ENCODE measurements at places on chromosomes 1 and 21.

GRCh38 chr1:85314726-85315125 lies 38.3 kb upstream of the BCL10 start:
- no peak for DNase-seq

- no peak for DNase-seq
Observed at GRCh38 chr1:40847023-40847745, 15.0 kb downstream of the CITED4 start.

- DNase-seq: no peak
Observed at GRCh38 chr1:109822749-109823542, 59.2 kb upstream of the EPS8L3 start.

DNA sequence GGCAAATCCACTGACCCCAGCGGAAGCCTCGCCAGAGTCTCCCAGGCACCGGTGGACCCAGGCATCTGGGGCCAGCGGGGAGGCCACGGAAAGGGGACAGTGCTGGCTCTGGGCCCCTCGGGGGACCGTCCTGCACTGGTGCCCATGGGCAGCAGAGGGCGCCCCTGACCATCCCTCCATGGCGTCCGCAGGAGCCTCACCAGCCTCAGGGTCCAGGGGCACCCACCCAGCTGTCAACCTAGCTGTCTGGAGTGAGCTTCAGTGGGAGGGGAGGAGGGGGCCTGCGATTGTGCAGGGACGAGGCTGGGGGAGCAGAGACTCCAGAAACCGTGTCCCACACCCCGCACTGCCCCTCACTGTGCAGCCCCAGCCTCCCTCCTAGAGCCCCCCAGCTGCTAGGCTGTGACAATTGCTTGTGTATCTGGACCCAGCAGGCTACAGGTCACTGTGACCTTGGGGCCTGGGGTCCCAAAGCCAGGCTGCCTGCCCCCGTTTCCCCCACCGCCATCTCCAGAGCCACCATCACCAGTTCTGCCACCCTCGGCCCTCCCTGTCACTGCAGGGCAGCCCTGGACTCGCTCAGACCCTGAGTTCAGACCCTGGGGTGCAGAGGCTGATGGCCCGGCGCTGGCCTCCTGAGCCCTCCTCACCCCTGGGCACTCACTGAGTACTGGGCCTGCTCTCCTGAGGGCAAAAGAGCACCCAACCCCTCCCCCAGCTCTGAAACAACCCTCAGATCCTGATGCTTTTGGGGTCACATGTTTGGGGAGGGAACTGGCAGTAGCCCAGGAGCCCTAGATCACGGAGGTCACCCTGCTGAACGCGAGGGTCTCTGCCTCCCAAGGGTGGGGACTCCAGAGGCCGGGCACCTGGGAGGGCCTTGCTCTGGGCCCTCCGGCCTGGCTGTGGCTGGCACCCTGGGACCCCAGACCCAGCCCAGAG lies 10.6 kb upstream of the COL6A1 start:
- DNase-seq: no peak

DNA sequence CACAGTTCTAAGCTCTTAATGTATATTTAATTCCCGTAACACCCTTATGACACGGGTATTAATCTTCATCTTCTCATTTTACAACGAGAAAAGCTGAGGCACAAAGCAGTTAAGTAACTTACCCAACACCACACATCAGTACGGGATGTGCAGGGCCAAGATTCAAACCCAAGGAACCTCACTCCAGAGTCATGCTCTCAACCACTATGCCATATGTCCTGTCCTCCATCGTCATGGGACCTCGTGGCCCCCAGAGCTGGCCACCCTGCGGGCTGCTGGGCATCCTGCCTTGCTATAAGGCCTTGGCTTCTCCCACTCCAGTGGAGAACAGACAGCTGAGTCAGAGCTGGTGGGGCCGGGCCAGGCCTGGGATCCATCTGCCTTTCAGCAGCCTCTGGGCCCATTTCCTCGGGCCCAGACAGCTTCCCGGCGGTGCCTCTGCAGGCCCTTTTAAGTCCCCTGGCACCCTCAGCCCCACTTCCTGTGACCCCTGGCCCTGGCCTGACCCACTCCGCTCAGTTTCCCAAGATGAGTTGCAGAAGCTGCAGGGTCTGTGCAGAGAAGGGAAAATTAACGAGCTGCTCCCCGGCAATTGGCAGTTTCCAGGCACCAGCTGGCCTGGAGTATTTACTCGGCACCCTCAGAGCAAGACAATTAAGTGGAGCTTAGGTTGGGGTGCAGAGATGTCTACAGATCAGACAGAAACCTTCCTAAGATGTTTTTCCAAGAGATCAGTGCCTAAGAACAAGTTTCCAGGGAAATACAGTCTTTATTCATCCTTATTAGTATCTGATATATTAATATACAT lies 98.2 kb downstream of the EPHB2 start:
- DNase-seq: no peak

DNA sequence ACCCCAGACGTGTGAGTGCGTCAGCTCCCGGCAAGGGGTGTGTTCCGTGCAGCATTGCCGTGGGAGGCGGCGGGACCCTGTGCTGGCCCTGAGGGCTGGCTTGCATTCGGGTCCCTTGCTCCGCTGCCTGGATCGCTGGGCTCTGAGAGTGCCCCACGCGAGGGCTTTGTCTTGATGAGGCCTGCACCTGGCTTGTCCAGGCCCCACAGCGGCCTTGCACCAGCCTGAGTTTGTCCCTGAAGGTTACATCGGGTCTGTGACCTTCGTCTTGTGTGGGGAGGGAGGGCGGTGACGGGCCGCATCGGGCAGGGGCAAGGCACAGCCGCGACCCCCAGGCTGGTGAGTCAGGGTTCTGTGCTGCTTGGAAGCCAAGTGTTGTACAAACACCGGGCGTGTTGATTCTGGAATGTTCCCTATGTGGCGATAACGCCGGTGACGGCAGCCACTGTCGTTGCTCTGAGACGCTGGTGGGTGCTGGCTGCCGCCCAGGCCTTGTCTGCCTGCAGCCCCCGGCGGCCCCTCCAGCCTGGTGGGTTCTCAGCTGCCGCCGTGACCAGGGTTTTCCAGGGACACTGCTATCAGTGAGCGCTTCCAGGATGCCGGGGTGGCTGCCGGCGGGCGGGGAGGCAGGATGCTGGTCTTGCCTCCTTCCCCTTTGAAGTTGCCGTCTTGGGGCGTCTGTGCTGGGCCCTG lies 42.9 kb downstream of the SLX9 start:
- no peak for DNase-seq

DNA sequence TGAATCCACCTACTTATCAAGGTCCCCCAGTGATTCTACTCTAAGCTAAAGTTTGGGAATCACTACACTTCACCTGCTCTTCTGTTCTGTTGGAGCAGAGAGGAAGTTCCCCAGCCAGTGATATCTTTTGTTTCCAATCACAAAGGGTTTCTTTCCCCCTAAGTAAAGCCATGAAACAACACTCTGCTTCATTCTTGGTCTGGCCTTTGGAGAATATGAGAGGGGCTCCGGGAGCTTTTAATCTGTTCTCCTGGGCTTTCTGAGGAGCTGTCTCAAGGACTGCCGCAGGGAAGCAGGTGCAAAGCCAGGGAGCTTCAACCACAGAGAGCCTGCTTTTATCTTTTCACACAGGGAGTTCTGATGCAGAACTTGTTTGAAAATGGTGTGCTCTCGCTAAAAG lies 10.1 kb upstream of the SLAMF9 start:
- DNase-seq: no peak

- no peak for DNase-seq
Observed at GRCh38 chr1:224644553-224645154, 28.5 kb downstream of the CNIH3 start.

- no peak for DNase-seq
Observed at GRCh38 chr1:61356995-61357394, 274.6 kb downstream of the NFIA start.

DNA sequence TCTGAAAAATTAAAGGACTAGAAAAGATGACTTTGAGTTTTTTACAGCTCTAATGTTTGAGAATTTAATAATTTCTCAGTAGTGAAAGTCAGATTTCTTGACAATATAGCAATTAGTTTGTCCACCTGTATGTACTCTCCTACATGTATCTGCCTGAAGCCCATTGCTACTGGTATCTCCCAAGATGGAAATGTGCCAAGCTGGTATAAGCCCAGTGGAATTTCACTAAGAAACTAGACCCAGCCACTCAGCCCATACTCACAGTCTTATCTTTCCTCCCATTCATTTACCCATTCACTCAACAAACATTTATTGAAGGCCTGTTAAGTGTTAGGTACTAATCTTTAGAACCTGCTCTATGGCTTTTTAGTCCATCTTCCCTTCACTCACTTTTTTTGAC lies 21.6 kb upstream of the TRIM45 start:
- DNase-seq: no peak

- DNase-seq: no peak
Observed at GRCh38 chr1:236143104-236143948, 987 bp downstream of the GPR137B start.

DNA sequence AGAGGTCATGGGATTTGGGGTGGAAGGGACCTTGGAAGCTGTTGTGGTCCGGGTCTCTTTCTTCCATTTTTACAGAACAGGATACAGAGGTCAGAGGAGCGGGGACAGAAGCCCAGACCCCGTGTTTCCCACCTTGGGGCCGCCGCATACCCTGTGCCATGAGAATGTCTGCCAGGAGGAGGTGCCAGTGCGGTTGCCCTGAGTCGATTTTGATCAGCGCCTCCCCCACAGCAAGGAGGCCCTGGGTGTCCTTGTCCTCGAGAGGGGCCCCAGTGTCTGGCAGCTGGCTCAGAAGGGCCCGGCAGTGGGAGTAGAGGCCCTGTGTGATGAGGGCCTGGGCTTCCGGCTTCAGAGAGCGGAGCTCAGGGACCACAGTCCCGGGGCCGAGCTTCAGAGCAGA lies 12.3 kb upstream of the MMEL1 start:
- DNase-seq: no peak

GRCh38 chr1:71232166-71232763 lies 151.4 kb upstream of the ZRANB2 start:
- DNase-seq: no peak

- no peak for DNase-seq
Observed at GRCh38 chr1:40699787-40700186, 8.3 kb downstream of the NFYC start.
